Activated CD4-positive, alpha-beta T cell treated with anti-CD3 and anti-CD28 coated beads, Interleukin-2, Interleukin-6, amounts not matched to agents 100 ng/mL and 50 ng/mL, durations not matched to agents 16 hours and 8 hours (primary cell): ENCODE measurements at places on chromosomes 11 and 22.

- DNase-seq, result peak; percentile 77
Measured at GRCh38 chr11:72483412-72484186, 49.3 kb upstream of the CLPB start.

GRCh38 chr11:104130161-104130560, 33.8 kb downstream of the PDGFD start:
- DNase-seq, result no peak

DNA sequence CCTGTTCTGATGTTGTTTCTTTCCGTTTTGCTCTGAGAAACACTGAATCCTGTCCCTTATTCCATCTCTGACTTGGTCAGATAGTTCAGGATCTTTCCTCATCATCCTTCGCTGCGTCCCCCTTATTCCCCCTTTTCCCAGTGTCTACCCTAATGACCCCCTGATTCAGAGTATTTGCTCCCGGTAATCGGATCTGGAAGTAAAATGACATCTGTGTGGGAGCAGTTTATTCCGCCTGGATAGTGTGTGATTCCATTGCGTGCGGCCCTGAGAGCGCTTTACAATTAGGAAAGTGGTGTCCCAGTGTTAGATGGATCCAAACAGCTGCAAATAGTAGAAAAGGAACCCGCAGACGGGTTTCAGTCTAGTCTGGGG, 606 bp downstream of the DRG1 start:
- DNase-seq, result peak; percentile 2

DNA sequence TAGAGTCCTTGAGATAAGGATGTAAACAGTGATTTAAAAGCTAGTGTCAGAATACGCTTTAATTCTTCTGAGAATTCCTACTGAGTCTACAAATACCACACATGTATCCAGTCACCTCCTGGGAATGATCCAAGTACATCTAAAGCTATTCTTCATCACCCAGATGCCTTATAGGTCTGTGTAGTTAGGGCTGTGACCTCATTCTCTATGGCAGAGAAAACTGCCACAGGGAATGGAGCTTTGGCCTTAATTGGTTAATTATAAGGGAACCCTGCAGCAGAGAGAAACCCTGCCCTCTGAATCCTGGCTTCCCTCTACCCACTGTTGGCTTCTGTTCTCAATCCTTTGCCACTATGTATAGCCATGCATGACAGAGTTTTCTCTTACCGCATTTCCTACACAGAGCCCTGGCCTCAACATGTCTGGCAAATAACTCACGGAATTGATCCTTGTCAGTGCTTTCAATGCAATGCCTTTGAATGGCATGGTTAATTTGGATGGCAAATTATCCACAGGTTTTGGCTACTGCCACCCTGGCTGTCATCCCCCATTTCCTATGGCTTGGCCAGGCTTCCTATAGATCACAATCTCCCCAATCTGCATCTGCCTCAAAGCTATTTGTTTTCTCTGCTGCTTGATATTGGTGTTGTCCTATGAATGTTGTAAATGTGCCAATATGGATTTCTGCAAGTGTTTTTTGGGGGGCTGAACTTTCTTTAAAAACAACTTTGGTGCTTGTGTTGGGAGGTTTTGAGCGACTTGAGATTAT, 2.9 kb downstream of the DIXDC1 start:
- no peak for DNase-seq
